ENCODE measurements at places on chromosomes 3 and 15.

- DNase-seq, result no peak
These were observed 47.4 kb upstream of the MKRN3 start for GRCh38 chr15:23518104-23518503.

- DNase-seq, result no peak
These were observed 12.2 kb downstream of the NCEH1 start for GRCh38 chr3:172698631-172699030.

GRCh38 chr3:100008081-100008698, 106.1 kb downstream of the FILIP1L start:
- DNase-seq, result no peak

DNA sequence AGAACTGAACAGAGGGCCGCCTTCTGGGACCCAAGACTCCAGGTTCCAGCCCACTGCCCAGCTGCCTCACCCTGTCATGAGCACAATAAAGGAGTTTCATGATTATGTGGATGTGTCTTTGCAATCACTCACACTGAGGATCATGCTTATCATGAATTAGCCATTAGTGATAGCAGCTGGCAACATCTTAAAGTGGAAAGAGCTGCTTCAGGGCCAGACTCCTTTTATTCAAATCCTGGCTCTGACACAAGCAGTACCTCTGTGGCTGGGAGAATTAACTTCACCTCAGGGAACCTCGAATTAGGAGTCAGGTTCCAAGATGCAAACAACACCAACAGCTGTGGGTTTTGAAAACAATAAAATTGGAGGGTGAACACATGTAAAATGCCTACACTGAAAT, 6.6 kb upstream of the SCAP start:
- no peak for DNase-seq

DNA sequence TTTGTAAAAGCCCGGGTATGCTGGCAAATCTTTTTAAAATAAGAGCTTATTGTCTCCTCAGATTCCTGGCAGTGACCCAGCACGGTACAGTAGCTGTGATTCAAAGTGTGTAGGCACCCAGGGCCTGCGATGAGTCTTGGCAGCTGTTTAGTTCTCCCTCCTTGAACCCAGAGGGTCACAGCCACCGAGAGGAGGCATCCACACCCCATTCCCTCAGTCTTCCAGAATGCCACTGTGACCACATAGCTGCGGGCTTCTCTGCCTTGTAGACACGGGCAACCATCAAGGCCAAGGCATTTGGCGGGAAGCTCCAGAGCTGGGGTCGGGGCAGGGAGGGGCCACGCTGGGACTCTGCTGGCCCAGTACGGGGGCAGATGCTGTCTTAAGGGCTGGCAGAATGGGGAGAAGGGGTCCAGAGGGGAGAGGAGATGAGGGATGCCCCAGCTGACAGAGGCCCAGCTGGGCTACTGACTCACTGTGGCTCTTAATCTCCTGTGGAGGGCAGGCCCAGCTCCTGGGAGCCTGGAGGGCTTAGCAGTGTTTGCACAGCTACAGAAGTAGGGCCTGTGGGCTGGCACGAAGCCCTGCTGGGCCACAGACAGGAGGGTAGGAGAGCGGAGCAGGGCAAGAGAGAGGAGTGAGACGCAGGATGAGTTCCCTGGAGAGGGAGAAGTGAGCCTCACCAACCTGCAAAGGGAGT, 68.8 kb upstream of the DLG1 start:
- DNase-seq, result peak; percentile 4

- DNase-seq, result no peak
These were observed 50.7 kb downstream of the PROS1 start for GRCh38 chr3:93923006-93923405.

- DNase-seq, result no peak
These were observed 278.4 kb upstream of the ZPLD1 start for GRCh38 chr3:102156426-102156825.

- no peak for DNase-seq
These were observed 201.1 kb downstream of the AKAP13 start for GRCh38 chr15:85581495-85581894.

DNA sequence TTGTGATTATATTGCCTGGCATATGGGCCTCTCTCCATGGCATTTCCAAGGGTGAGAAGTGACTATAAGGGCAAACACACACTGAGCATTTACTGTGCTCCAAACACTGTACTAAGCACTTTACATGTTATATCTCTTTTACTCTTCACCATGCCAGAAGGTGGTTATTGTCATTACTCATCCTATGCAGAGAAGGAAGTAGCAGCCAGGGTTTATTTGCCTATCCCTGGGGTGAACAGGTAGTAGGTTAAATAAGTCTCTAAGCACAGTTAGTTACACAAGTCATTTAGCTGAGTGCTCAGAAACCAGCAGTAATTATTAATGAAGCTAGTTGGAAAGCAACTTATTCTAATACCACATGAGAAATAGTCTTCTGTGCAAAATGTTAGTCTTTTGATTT, 109.9 kb upstream of the SYNPR start:
- DNase-seq, result no peak

DNA sequence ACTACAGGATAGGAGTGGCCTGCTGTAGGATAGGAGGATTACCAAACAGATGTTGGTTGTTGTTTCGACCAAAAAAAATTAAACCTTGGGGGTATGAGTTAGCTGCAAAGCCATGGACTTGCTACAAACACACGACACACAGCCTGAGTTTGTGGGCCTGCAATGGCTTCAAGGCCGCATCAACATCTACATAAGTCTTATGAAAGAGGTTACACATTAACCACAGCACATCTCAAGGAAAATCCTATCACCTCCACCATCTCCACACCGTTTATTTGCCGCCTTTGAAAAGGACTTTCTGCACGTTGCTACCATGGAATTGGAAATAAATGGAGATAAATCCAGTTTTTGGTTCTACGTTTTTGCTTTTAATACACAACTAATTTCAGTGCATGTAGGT, 23.0 kb downstream of the LRIG1 start:
- no peak for DNase-seq

DNA sequence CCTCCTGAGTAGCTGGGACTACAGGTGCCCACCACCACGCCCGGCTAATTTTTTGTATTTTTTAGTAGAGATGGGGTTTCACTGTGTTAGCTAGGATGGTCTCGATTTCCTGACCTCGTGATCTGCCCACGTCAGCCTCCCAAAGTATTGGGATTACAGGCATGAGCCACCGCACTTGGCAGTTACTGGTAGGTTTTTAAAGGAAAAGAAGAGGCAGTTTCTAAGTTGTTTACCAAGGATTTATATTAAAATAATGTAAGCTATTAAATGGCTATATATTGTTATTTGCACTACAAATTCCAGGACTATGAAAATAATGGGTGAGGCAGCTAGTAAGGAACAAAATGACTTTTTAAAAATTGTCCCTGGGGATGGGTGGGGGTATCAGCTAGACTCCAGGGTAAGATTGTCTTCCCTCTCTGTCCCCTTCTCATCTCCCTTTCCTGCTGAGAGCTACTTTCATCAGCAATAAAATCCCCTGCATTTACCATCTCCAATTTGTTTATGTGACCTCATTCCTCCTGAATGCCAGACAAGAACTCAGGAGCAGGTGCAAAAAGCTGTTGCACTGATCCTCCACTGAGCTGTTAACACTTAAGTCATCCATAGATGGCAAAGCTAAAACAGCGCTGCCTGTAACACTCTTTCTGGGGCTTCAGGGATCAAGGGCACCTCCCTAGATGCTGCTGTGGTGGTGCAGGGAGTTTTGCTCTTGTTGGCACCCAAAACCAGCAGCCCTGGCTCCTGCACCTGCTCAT, 165.2 kb downstream of the ZPLD1 start:
- no peak for DNase-seq

DNA sequence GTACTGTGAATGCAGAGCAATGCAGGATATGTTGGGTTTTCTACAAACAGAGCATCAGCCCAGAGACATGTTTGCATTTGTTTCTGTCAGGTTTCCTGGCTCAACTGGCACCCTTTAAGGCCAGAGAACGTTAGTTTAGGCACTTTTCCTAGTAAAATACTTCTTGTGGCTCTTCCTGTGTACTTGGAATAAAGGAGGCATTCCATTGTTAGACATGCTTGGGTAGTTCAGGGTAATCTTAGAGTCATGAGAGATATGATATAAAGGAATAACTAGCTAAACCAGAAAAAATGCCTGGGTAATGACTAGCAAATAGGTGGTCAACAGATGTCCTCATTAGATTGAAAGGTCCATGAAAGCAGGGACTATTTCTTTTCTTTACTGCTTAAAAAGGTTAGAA, 60.4 kb upstream of the RBM5 start:
- no peak for DNase-seq

DNA sequence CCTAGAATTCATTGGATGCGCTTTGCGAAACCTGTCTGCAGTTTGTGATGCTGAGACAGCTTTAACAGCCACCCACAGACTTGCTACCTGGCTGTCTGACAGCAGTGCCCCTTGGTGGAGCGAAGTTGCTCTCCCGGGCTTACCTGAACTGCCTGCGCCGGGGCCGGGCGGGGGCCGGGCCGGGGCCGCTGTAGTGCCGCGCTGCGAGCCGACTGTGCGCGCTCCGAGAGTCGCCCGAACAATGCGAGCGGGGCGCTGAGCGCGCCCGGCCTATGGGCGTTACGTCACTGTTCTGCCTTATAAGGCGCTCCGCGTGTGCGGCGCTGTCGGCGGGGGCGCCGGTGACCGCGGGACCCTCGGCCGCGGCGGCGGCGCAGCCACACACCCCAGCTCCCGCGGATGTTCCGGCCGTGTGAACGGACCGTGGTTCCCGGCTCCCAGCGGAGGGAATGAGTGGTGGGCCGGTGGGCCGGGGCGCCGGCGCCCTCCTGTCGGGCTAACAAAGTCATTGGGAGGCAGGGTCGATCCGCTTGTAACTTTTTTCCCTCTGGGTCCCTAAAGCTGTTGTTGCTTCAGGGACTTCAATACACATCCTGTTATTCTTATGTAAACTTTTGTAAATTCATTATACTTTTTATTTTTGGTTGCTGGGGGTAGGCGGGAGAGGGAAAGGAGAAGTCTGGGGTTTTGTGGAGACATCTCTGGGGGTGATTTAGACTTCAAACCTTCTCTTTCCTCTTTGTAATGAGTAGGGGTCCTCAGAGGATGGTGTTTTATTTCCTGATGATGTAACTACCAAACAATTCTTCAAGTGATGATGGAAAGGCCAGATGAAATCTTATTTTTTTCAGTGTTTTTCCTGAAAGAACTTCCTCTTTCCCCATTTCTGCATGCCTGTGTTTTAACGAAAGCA, 58.5 kb downstream of the CMSS1 start:
- peak; percentile 56 for DNase-seq

GRCh38 chr15:55256281-55257011, 33.2 kb downstream of the RAB27A start:
- no peak for DNase-seq

DNA sequence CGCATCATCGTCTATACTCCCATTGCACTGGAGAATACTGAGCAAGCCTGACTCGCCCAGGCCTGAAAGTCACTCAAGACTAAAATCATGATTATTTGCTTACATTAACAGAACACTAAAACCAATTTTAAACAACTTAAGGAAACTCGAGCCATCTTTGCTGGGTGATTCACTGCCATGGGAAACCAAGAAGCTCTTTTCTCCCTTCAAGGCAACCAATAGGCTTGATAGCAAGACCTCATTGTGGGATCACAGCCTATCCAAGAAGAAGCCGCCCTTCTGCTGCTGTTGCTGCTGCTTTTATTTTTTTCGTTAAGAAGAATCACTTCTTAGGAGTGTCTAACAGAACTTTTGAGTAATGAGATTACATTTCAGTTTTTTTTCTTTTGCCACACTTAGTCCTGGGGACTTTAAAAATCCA, 479.4 kb downstream of the FOXP1 start:
- no peak for DNase-seq

DNA sequence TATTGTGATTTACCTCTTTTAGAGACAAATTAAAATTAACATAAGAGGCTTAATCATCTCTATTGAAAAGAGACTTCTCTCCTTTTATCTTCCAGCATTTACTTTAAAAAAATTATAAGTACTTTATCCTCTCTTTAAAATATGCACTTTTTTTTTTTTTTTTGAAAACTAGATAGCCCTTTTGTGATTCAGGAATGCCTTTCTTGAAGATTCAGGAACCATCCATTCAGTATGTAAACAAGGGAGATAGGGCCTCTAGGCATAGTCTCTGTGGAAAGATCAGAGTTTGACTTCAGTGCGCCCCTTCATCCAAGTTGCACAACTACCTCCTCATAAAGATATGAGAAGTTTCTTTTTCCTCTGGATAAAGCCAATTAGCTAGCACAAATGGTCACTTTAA, 1163.7 kb downstream of the SI start:
- DNase-seq, result no peak

DNA sequence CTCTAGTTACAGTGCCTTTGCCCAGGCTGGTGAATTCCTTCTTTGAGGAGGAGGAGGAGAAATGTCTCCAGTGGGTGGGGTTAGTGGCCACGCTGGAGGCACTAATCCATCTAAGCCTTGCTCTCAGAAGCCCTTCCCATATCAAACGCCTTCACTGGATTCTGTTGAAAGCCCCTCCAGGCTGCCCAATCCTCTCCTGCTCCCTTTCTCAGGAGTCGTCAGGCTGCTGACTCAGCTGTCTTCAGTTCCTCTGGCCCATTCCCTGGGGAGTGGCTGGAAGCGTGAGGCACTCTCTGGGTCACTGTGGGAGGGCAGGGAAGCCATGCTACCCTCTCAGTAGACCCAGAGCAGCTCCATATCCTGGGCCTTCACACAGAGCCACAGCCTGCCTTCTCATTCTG, 2.7 kb downstream of the AP2M1 start:
- DNase-seq, result no peak

GRCh38 chr3:126448136-126448892, 27.4 kb downstream of the ZXDC start:
- DNase-seq, result no peak

DNA sequence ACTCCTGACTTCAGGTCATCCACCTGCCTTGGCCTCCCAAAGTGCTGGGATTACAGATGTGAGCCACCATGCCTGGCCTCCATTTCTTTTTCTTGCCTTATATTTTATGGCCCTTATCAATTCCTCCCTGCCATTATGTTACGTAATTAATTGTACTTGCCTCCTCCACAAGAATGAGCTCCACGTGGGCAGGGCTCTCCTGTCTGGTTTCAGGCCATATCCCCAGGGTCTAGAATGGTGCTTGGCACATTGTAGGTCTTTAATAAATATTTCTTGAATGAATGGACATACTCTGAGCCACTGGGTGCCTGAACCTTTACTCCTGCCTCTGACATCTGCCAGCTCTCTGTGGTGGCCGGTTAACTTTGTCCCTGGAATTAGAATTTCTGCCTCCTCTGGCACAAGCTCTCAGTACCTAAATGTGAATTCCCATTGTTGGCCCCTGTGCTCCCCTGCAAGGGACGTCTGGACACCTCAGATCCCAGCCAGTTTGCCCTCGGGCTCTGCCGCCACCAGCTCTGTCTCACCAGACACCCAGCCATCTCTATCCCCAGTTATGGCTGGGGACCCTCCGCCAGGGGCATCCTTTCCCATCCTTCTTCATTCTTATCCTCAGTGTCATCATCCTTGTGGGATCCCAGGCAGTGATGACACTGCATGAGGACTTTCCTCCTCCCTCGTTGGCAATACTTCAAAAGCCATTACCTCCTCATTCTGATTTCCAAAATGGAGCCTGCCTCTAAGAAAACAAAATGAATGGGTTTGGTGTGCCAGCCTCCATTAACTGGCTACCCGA, 165.6 kb upstream of the SMAD3 start:
- DNase-seq, result no peak
